ENCODE measurements at places on chromosomes 6 and 20. TPM values are rescaled to one million over a fixed set of nuclear protein-coding genes. Genes with fewer than 3 reads are reported as not detected.

GRCh38 chr6:146090474-146090873 lies 61.6 kb downstream of the GRM1 start:
- DNase-seq, result no peak

- DNase-seq, result no peak
Observed at GRCh38 chr6:124434421-124434820, 527.8 kb upstream of the RNF217 start.

DNA sequence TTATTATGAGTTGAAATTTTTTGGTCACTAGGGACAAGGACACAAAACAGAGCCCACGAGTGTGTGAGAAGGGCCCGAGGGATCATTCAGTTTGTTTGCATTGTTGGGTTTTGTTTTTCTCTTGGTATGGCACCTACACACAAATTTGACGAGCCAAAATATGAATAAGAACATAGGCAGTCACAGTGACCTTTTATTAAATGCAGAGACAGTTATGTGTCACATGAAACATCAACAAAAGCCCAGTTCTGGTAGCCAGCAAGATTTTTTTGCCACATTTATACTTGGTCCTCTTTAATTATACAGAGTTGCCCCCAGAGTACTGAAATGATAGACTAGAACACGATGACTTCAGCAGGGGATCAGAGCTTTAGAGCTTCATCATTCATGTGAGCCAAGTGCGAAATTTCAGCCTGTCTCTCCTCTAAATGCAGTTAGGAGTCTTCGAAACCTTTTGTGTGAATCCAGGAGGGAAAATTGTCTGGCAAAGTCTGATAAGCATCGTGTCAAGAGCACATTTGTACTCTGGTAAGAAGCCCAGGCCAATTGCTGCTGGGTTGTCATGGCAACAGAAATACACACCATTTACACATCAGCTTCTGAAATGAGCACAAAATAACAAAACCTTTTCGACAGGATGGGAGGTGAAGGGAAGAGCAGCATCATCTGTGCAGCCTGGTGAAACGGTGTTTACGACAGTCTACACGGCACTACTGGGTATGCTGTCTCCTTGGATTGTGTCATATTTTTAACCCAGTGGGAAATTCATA lies 79.2 kb upstream of the RIPOR2 start:
- DNase-seq, result no peak

- no peak for DNase-seq
Observed at GRCh38 chr6:110617057-110617456, 140.6 kb upstream of the SLC22A16 start.

The PPT2 gene
- polyA plus RNA-seq, result 13.1 TPM

DNA sequence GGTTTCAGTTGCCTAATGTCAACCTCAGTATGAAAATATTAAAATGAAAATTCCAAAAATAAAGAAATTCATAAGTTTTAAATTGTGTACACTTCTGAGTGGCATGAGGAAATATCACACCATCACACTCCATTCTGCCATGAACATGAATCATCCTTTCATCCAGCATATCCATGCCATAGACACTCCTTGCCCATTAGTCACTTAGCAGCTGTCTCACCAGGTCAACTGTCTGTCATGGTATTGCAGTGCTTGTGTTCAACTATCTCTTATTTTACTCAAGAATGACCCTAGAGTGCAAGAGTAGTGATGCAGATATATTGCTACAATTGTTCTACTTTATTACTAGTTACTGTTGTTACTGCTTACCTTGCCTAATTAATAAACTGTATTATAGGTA lies 712.4 kb downstream of the EPHA7 start:
- DNase-seq, result no peak

- DNase-seq, result peak; percentile 54
Observed at GRCh38 chr20:57399587-57400155, 8.5 kb downstream of the RBM38 start.

- no peak for DNase-seq
Observed at GRCh38 chr20:2763186-2763585, 37.2 kb downstream of the CPXM1 start.

The RAB44 gene
- not detected for polyA plus RNA-seq

The ADAM33 gene
- 21.2 TPM for polyA plus RNA-seq

The HLA-DMA gene
- 20.4 TPM for polyA plus RNA-seq

The CST4 gene
- polyA plus RNA-seq, result not detected

DNA sequence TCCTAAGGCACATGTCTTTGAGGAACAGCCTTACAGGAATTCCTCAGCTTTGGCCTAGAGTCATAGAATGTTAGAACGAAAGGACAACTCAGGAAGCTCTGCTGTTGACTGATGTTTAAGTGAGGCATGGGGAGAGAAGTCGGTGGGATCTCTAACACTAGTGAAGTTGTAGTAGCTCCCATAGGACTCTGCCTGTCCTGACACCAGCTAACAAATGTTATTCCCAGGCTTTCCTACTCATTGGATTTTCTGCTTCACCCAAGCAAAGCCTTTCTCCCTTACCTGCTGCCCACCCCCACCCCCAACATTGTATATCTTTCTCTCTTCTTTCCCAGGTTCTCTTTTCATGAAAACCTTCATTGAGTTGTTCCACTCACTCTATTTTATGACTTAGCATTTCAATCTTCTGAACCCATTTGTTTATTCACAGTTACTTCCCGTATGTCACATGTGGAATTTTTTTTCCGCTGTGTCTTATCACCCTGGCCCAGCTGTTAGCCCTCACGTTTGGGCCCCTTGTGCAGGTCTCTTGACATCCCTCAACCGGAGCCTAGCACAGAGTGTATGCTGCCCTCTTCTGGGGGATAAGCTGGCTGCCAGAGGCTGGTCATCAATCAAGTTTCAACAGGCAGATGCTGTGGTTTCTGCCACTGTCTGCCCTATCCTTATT lies 39.2 kb upstream of the RNF8 start:
- no peak for DNase-seq

GRCh38 chr20:2320813-2321658 lies 25.2 kb downstream of the TGM3 start:
- no peak for DNase-seq

The PPIL6 gene
- 4.1 TPM for polyA plus RNA-seq

DNA sequence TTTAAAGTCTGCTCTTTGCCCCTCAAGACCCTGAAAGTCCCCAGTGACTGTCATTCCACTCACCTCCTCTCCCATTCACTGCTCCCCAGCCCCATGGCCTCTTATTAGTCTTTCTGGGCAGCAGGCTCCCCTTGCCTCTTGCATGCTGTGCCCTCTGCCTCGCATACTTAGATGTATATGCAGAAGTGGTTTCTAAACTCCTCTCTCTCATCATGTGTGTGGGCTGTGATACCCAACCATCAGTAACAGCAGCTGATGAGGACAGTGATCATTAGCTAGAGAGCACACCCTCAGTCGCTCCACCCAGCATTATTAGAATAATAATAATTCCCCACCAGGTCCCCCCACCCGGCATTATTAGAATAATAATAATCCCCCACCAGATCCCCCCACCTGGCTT lies 14.5 kb downstream of the PKIG start:
- DNase-seq, result no peak

The MICAL1 gene
- 10.2 TPM for polyA plus RNA-seq

DNA sequence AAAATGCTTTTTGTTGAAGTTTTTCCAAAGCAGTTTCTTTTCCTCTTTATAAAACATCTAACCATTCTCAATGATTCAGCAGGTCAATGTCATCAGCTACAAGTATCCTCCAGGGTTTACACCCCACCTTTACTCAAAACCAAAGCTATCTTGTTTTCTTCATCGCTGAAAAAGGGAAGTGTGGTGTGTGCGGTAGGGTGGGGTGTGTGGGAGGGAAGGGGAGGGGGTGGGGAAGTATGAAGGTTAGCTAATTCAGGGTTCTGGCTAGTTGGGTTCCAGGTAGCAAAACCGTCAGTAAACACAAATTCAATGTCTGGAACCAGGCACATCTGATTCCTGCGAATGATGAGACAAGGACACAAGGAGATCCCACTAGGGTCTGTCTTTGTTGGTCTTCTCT lies 189.6 kb downstream of the GJA10 start:
- DNase-seq, result no peak

GRCh38 chr20:16064989-16065707 lies 508.1 kb downstream of the KIF16B start:
- no peak for DNase-seq

The TMEM217 gene
- polyA plus RNA-seq, result 0.15 TPM

DNA sequence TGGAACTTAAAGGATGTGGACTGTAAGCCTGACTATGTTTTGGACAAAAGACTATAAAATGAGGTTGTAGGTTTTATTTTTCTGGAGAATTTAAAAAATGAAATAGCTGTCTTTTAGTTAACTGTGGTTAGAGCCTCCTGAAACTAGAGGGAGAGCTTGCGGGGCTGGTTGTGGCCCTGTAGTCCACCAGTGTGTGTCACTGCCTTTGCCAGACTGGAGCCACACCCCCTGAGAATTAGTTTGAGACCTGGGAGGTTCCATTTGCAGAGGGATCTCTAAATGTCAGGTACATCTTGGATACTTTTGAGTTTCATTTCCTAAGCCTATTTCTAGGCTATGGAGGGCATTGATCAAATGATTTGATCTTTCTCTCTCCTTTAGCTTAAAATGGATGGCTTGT lies 20.8 kb downstream of the ZC2HC1B start:
- no peak for DNase-seq

The C6orf118 gene
- polyA plus RNA-seq, result not detected

The BHLHE23 gene
- polyA plus RNA-seq, result not detected

DNA sequence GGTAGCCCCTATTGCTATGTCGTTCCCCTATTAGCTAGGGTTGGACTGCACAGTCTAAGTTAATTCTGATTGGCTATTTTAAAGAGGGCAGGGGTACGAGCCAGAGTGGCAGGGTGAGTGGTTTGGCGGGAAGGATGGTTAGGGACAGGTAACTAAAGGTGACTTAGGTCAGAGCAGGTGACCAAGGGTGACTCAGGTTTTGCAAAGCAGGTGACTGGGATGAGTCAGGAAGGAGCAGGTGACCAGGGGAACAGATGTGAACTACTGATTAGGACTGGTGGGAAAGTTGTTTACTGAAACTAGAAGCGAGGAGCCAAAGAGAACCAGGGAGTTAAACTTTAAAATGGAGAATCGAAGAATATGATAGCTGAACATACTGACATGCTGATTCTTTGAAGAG lies 295.2 kb downstream of the GJA1 start:
- no peak for DNase-seq

- no peak for DNase-seq
Observed at GRCh38 chr20:18496042-18496441, 983 bp downstream of the RBBP9 start.
